ENCODE measurements at places on chromosomes 5 and 9.

- DNase-seq, result no peak
Measured at GRCh38 chr5:85893996-85894395, 723.7 kb upstream of the COX7C start.

- no peak for DNase-seq
Measured at GRCh38 chr5:179171816-179172745, 111.9 kb downstream of the ZNF354C start.

DNA sequence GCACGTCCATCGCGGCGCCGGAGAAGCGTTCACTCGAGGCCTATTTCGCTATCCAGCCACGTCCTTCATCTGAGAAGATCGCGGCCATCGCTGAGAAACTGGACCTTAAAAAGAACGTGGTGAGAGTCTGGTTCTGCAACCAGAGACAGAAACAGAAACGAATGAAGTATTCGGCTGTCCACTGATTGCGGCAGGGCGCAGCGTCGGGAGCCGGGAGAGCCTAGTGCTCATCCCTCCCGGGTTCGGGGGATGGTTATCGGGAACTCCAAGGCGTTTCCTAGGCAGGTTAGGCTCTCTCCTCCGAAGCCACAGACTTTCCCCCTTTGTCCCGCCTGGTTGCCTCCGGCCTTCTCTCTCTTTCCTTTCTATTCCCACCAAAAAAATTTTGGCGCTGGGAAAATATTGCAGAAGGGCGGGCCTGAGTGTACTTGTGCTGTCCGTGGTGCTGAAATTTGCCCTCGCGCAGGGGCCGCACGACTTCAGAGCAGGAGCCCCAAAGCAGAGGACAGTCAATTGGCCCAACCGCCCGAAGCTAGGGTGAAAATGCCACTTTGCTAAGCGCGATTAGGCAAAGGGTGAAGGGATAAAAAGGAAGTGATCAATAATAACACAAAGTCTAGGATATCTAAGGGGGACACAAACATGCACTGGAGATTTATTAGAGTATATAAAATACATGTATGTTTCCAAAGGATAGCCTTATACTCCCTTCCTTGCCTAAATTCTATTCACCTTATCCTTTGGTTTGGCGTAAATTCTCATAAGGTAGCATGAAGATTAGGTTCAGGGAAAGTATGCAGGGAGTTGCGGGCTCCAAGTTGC, 1.8 kb downstream of the POU4F3 start:
- DNase-seq, result no peak

- DNase-seq, result no peak
Measured at GRCh38 chr9:110767559-110768063, 99.0 kb downstream of the MUSK start.

- DNase-seq, result no peak
Measured at GRCh38 chr5:158570502-158570901, 529.2 kb downstream of the EBF1 start.

DNA sequence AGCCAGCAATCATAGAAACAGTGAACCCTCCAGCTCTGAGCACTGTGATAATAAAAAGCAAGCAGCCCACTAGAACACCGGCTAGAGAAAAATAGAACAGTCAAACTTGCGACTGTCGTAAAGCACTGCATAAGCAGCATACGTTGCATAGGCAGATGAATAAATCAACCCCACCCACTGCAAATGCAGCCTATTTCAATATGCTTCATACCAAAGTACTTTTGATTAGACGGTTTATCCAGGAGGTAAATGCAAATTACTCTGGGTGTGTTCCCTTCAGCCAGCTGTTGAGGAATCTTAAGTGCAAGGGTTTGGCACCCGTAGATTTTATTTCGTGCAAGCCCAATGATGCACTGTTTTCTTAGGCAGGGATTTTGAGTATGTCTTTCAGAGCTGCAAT, 32.1 kb upstream of the ANKRD18A start:
- DNase-seq, result no peak

GRCh38 chr9:78396087-78396486, 99.2 kb downstream of the PSAT1 start:
- no peak for DNase-seq

GRCh38 chr5:98927242-98927988, 1.4 kb downstream of the CHD1 start:
- no peak for DNase-seq

DNA sequence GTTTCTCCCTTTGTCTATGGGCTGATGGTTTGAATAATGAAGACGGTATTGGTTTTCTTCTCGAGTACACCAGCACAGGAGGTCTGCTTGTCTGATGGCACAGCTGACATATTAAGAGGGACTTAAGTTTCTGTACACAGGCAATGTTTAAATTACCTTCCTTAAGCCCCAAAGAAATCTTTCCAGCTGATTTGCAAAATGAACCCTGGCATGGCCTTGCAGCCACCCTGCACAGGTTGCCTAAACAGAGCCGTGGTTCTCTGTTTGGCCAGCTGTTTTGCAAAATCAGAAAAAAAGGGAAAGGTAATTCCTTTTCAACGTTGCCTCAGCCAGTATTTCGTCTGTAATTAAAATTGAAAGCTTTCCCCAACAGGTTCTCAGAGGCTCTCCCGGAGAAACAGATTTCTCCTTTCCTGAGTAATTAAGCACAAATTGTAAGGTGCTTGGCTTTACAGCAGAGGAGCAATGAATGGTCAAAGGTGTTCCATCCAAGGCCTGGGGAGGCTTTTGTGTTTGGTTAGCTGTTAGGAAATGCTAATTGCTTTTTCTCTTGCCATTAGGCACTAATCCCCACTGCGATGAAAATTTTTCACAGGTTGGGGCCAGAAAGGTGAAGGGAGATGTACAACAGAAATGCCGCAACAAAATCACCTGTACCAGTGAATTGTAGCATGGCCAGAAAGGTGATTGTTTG, 138.9 kb downstream of the RASEF start:
- no peak for DNase-seq

GRCh38 chr5:89187883-89188465, 305.0 kb upstream of the MEF2C start:
- no peak for DNase-seq

DNA sequence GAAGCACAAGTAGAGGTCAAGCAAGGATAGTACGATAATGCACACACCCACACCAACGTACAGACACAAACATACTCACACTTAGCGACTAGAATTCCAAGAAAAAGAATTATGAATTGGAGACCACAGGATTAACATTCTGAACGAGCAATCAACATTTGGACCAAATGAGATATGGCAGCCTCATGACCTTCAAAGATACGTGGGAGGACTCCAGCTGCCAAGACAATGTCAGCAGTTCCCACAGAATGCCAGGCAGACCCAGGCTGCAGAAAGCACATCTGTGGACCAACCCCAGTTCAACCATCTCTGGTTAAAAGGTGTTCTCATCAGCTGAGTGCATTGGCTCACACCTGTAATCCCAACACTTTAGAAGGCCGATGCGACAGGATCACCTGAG, 187.6 kb upstream of the GRAMD2B start:
- no peak for DNase-seq

DNA sequence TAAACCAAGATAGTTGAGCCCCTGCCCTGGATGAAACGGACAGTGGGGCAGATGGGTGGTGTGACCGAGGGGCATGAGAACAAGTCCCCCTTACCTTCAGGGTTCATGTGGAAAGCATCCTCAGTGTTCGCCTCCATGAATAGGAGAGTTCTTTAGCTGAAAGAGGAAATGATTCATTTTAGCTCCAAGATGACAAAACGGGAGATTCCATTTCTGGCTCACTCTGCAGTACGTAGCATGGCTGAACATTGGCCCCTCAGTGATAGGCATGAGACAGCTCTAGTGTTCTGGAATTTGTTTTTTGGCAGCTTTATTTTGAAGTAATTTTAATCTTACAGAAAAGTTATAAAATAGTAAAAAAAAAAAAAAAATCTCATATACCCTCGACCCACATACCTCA, 70.2 kb upstream of the AGXT2 start:
- no peak for DNase-seq

GRCh38 chr5:138303372-138303771, 28.2 kb downstream of the CDC25C start:
- no peak for DNase-seq

DNA sequence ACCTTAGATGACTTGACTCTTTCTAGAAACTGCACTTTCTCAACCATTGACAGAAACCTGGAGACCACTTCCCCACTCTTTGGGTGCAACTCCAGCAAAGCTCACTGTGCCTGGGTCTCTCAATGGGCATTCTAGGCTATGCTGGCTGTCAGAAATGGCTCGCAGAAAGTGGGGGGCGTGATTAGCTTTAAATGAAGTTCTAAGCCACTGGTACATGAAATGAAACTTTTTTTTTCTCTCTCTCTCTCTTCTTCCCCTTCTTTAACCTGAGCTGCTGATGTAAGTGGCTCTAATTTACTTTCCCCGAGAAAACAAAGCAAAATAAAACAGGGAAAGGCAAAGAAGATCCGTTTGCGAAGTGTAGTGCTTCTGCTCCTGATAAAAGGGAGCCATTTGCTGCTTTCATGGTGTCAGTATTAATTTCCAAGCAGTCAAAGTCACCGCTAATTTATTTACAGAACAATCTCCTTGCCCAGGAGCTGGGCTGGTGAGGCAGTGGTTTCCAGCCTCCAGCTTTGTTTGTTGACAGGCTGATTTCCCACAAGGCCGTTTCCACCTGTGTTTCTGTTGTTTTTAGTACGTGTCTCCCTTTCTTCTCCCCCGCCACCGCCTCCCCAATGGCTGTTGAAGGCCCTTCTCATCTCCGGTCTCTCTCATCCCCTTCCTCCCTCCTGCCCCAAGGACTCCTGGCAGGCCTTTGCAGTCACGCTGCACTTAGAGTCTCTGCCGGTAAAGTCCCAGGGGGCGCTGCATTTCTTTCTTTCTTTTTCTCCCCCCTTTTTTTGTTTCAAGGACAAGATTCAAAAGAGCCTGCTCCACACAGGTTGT, 422.9 kb downstream of the EBF1 start:
- no peak for DNase-seq

DNA sequence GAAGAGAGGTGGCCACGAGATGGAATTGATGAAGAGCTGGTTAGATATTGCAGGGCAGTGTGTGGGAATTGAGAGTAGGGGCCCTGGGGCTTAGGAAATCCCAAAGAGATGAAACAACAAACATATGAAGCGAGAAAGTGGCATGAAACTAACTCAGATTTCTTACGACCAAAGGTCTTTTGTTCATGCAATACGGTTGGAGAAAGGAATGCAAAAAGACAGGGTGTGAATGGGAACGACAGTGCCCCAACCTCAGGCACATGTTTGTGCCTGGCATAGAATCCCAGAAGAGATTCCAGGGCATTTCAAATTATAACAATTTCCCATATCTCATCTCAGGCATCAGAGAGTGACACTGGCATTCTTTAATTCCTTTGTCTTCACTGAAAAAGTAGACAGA, 199.2 kb downstream of the ACTL7B start:
- DNase-seq, result no peak
